Karpas-422 (cell line): ENCODE measurements at places on chromosomes 3 and 15.

GRCh38 chr3:38067508-38068233 is 28.7 kb downstream of the DLEC1 start:
- DNase-seq = no peak

DNA sequence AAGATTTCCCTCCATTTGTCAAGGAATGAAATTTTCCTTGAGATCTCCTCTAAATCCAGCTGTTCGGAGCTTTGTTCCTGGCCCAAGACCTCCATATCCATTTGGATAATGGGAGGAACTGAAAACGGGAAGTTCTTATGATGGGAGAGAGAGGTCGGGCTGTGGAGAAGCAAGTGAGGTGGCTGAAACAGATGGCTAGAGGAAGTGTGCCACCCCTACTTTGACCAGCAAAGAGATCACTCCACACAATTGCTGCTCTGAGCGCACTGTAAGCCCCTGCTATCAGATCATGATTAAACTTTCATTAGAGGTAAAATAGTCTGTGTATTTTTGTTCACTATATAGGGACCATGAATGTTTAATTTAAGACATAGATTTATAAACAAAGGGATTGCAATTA is at the start of gene MINDY4B:
Gene MINDY4B, minus strand, starts transcription at position 101 of the 400 bp plus-strand sequence. Its CDS starts 0 bp downstream, at position 101.
- DNase-seq = no peak

- no peak for DNase-seq
Measured at GRCh38 chr3:126064627-126065258, 19.2 kb downstream of the SLC41A3 start.

DNA sequence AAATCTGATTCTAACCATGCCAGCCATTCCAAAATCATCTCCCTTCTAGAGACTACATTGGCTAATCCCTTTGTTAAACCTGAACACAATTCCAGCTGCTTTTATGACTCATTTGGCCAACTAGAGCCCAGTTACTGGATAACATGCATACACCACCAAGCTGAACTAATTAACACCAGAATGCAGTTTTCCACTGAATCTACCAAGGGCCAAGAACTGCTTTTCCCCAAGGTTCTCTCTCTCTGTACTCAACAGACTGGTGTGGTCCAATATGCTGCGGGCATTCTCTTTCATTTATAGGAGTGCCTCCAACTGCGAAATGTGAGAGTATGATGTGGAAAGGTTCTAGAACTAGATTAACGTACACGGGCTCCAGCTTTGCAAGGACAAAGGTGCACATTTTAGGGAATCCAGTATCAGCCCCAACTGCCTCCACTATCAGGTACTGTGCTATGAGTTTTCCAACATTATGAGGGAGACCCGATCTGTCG is 1.5 kb downstream of the CHSY1 start:
- DNase-seq = no peak

DNA sequence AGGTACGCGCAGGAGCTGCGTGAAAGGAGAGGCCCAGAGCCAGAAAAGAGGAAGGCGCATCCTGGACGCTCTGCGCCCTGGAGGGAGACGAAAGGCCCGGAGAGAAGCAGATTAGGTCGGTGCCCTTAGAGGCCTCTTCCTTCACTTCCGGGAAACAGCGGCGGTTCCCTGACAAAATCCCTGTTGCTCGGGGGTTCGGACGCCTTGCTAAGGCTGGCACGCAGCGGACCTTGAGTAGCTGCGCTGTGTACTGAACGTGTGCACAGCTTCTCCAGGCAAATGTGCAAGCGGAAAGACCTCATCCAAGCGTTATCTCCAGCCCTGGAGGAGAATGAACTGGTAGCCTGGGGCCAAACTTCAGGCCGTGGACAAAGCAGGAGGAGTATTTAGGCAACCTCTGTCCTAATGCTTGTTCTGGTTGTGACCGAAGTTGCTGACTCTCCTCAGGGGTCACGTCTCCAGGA is 3.0 kb upstream of the SOX14 start:
- no peak for DNase-seq
